ENCODE measurements at places on chromosomes 3 and 15. TPM values are rescaled to one million over a fixed set of nuclear protein-coding genes. Genes with fewer than 3 reads are reported as not detected.

ACKR4 gene
- 6.8 TPM for total RNA-seq

CMTM8 gene
- total RNA-seq = 1.6 TPM

SIN3A gene
- 50.3 TPM for total RNA-seq

SEMA3G gene
- 7.6 TPM for total RNA-seq

CHRNA5 gene
- total RNA-seq = 3.3 TPM

GDPGP1 gene
- 6.6 TPM for total RNA-seq

GHSR gene
- not detected for total RNA-seq

CCDC54 gene
- not detected for total RNA-seq

EAF2 gene
- 16.4 TPM for total RNA-seq

TICRR gene
- 2.9 TPM for total RNA-seq

ALPK3 gene
- total RNA-seq = 7.2 TPM

RASL12 gene
- total RNA-seq = 54.6 TPM

DOCK3 gene
- total RNA-seq = 1.7 TPM

COL8A1 gene
- 21.1 TPM for total RNA-seq

TMEM44 gene
- total RNA-seq = 11.7 TPM

IQCF5 gene
- not detected for total RNA-seq

TPRA1 gene
- 20.6 TPM for total RNA-seq

SPG21 gene
- 56.2 TPM for total RNA-seq

LTK gene
- total RNA-seq = 0.48 TPM

C3orf20 gene
- 0.26 TPM for total RNA-seq

SERPINI2 gene
- total RNA-seq = 3.9 TPM

LEO1 gene
- 25.5 TPM for total RNA-seq

PATL2 gene
- 1.7 TPM for total RNA-seq

ATP11B gene
- total RNA-seq = 165 TPM

PCLAF gene
- total RNA-seq = 41.5 TPM

KCNAB1 gene
- total RNA-seq = 4.9 TPM

ADAMTS9 gene
- total RNA-seq = 120 TPM

GOLGA6A gene
- not detected for total RNA-seq

SLCO2A1 gene
- total RNA-seq = 3.0 TPM

PPM1L gene
- total RNA-seq = 24.2 TPM

LDHAL6B gene
- total RNA-seq = not detected

CKMT1A gene
- total RNA-seq = 0.79 TPM

SLC35A5 gene
- total RNA-seq = 72.9 TPM

PLSCR2 gene
- 0.85 TPM for total RNA-seq

EFCAB12 gene
- not detected for total RNA-seq

PLA2G4E gene
- not detected for total RNA-seq

SMCO1 gene
- not detected for total RNA-seq

IL12A gene
- total RNA-seq = 0.58 TPM
